ENCODE measurements at places on chromosomes 3 and 15. TPM values are rescaled to one million over a fixed set of nuclear protein-coding genes. Genes with fewer than 3 reads are reported as not detected.

GRCh38 chr3:119723022-119723421 is 20.2 kb downstream of the CFAP91 start:
- no peak overlapping the region for H3K27ac ChIP-seq
- DNase-seq = no peak
- H3K27me3 ChIP-seq = no peaks in the 10 kb centered on the region
- no peaks in the 10 kb centered on the region for H3K4me1 ChIP-seq

DNA sequence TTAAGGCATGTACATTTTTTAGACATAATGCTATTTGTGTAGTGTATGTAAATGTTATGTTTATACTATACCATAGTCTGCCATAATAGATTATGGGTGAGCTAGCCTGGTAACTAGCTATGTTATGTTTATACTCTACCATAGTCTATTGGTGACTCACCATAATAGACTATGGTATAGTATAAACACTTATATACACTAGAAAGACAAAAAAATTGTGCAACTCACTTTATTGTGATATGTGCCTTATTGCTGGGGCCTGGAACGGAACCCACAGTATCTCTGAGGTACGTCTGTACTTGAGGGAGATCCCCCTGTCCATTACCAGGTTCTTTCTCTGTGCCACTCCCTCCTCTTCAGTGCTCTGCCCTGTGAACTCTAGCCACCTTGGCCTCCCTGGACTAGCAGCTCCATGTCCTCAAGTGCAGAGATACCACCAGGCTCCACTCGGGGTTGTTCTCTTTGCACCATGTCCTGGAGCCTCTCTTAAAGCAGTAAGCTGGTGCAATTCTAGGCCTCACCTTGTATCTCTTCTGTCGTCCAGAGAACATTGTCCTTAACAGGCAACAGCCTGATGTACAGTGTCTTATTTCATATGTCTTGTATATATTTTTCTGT is 60.8 kb upstream of the PXYLP1 start:
- H3K4me3 ChIP-seq = no peak overlapping the region
- no peak for DNase-seq
- no peaks in the 10 kb centered on the region for H3K4me1 ChIP-seq
- no peaks in the 10 kb centered on the region for H3K36me3 ChIP-seq
- H3K27me3 ChIP-seq = no peaks in the 10 kb centered on the region
- H3K27ac ChIP-seq = no peak overlapping the region

DNA sequence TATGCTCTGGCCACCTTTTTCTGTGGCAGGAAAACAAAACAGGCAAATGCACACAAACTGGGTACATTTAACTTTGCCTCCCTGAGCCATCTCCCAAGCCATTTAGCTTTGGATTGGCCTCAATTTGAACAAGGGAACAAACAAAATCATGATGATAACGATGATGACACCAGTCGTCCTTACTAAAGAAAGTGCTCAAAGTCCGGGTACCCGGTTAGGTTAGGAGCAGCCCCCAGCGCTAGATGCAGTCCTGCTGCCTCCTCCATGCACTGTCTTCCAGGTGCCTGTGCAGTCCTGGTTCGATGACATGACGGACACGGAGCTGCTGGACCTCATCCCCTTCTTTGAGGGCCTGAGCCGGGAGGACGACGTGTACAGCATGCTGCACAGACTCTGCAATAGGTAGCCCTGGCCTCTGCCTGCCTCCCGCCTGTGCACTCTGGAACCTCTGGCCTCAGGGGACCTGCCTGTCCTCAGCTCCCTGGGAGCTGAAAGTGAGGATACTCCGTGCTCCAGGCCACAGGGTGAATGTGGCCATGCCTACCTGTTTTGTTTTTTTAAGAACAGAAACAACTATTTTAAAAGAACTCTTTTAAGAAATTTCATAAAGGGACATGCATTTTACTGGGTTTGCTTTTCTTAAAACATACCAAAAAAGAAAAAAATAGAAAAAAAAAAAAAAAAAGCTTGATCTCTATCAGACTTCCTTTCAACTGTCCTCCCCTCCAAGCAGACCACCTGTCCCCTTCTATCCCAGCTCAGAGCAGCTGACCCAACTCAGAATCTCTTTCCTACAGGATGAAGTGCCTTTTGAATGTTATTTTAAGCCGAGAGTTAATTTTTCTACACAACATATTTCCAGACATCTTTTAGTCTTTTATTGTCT is 9.9 kb upstream of the VILL start:
- DNase-seq = no peak
- H3K27me3 ChIP-seq = no peaks in the 10 kb centered on the region
- H3K36me3 ChIP-seq = peaks cover 2% of the 10 kb centered on the region
- H3K27ac ChIP-seq = no peak overlapping the region

DNA sequence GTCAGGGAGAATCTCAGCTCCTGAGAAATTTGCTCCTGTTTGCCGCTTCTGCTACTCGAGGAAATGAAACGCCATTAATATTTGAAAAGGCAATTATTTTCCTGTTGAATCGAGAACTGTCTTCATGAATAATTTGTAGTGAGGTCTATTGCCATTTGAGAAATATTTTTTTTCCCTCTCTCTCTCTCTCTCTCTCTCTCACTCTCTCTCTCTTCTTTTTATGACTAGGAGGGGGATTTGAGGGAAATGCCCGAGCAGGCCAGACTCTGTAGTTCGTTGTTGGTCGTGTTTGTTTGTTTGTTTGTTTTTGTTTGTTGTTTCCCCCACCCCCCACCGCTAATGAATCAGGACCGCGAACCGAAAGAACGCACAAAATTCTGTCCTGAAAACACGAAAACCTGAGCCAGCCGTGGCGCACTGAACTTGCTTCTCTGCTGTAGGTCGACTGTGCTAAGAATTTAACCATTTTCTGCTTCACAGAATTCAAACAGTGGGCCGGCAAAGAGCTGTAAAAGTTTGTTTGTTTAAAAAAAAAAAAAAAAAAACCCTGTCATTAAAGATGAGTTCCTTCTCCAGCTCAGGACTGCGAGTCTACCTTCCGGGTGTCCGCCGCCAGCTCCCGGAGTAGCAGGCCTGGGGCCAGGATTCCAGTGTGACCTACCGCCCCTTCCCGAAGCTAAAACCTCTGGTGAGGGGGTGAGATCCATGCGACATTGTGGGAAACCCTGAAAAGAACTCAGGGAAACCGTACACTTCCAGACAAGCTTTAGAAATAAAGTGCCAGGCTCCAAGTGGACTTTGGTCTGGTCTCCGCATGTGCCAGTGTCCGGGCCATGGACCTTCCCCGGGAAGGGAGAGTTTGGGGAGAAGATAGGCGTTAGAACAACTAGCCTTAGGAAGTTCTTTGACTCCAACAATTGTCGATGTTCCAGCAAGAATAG is 12.1 kb downstream of the ZIC4 start:
- H3K27me3 ChIP-seq = peaks cover 100% of the 10 kb centered on the region
- no peak overlapping the region for H3K27ac ChIP-seq

The CAPN7 gene
- 25.5 TPM for total RNA-seq

The PPM1L gene
- total RNA-seq = 4.7 TPM

The SMCO1 gene
- not detected for total RNA-seq

The FETUB gene
- total RNA-seq = 0.09 TPM
